ENCODE measurements at places on chromosomes 16 and 17.

DNA sequence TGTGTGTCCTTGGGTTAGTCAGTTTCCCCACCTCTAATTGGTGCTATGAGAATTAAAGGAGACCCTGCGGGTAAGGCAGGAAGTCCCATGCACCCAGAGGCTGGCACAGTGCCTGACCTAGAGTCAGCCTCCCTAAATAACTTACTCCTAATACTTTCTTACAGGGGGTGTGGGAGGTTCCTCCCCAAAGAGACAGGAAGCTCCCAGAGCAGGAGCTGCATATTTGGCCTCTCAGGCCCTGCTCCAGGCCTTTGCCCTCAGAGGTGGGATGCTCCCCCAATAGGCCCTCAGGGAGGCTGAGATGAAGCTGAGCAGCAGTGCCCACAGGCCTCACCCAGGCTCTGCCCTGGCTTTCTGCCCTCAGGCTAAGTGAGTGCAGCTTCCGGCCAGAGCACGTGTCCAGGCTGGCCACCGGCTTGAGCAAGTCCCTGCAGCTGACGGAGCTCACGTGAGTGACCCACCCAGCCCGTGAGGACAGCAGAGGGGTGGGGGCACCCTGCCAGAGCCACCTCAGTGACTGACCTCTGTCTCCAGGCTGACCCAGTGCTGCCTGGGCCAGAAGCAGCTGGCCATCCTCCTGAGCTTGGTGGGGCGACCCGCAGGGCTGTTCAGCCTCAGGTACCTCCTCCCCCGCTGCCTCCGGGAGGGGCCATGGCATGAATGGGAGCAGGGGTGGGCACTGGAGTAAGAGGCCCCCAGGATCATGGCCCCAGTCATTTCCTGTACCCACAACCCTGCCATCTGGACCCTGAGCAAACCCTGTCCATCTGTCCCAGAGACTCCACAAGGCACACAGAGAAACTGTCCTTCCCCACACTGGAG lies 31.1 kb upstream of the CPNE2 start:
- DNase-seq, result no peak

- DNase-seq, result no peak
These were observed 90.3 kb downstream of the USP32 start for GRCh38 chr17:60301649-60302048.

- no peak for DNase-seq
These were observed 23.7 kb upstream of the FAAP100 start for GRCh38 chr17:81575836-81576235.

- DNase-seq, result no peak
These were observed 4.6 kb downstream of the CCDC102A start for GRCh38 chr16:57531635-57532265.

DNA sequence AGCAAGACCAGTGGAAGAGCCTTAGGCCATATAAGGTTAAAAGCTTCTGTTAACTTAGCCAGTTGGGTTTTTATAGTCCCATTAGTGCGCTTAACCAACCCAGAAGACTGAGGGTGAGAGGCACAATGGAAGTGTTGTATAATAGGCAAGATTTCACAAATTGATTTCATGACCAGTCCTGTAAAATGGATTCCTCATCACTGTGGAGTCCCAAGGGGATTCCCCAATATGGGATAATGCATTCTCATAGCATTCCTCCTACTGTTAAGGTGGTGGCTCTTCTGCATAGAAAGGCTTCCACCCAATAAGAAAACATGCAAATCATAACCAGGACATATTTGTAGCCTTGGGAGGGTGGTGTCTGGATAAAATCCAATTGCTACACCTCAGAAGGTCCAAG lies 22.1 kb upstream of the B4GALNT2 start:
- no peak for DNase-seq

DNA sequence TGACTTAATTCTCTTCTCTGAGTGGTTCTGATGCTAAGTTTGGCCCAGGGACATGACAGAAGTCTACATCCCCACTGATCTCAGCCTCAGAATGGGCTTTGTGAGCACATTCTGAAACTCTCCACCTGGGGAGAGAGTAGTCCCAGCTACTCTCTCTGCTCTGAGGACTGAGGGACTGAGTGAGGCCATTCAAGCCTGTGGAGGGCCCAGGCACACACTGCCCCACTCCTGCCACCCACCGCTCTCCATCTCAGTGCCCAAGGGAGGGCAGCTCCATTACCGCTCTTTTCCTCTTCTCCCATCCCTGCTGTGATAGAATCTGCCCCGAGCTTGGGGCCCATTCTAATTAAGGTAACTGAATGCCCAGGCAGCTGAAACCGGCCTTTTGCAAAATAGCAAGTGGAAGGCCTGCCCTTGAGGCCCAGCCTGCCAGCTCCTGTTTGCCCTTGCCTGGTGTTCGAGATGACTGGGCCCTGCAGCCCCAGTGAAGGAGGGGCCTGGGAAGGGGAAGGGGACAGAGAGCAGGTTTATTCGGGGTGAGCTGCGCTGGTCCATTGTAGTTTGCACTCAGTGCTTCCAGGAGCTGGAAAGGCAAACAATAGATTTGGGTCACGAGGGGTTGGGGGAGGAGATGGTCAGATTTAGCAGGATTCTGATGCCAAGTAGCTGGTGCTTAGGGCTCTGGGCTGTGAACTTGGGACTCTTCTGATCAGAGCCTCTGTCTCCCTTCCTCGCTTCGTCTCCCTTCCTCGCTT lies 76.2 kb downstream of the RAB11FIP4 start:
- no peak for DNase-seq

GRCh38 chr17:46862949-46863348 lies 11.6 kb downstream of the WNT9B start:
- DNase-seq, result no peak

- peak; percentile 8 for DNase-seq
These were observed 648.5 kb upstream of the RBFOX1 start for GRCh38 chr16:6684076-6684673.

- DNase-seq, result no peak
These were observed 17.4 kb upstream of the GPRC5C start for GRCh38 chr17:74414510-74414909.

DNA sequence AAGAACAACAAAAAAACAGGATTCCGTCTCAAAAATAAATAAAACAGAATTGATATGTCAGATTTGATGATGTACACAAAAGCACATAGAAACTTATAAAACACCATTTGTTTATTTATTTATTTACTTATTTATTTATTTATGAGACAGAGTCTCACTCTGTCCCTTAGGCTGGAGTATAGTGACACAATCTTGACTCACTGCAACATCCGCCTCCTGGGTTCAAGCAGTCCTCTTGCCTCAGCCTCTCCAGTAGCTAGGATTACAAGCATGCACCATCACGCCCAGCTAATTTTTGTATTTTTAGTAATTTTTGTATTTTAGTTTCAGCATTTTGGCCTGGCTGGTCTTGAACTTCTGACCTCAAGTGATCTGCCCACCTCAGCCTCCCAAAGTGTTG lies 21.4 kb downstream of the BCAS3 start:
- DNase-seq, result no peak

DNA sequence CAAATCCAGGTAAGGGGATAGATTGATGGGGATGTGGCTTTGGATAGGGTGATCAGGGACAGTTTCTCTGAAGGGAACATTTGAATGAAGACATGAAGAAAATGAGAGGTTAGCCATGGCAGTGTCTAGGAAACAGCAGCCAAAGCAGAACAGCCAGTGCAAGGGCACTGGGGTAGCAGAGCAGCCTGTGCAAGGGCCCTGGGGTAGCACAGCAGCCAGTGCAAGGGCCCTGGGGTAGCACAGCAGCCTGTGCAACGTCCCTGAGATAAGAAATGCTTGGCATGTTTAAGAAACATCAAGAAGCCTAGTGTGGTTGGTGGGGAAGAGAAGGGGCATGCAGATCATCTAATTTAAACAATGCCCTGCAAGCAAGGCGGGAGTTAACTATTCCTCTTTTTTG lies 128.5 kb downstream of the IRX5 start:
- DNase-seq, result no peak

DNA sequence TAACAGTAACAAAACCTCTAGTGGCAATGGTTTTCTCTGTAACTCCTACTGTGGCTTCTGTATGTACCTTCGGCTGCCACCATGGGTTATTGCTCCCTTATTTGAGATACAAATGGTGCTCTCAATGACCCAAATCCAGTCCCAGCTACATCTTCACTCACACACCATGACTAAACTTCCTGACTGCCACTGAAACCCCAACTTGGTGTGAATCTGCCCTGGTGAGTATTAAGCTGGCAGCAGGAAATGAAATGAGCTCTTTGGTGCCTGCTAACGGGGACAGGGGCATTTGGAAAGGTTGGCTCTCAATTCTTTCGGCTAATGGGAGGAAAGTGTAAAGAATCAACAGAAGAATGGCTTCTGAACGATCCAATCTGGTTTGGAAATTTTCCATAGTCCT lies 7.5 kb upstream of the SLC35B1 start:
- DNase-seq, result peak; percentile 36

DNA sequence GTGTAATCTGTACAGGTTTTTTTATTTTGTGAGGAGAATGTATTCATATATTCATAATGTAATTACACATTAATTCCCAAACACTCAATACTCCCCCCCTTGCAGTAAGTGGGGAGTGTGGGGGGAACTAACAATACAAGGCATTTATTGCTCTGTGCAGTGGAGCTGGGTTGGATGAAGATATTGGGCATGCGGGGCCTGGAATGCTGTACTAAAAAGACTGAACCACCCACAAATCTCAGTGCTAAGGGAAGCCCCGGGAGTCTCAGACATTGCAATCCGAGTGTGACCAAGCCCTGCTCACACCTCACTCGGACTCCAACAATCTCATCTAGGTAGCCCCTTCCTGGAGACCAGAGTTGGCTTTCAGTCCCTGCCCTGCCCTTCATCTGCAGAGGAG lies 6.0 kb downstream of the PLLP start:
- DNase-seq, result no peak

GRCh38 chr17:57505841-57506773 lies 239.0 kb downstream of the CCDC182 start:
- no peak for DNase-seq

GRCh38 chr16:56203052-56203451 lies 11.8 kb downstream of the GNAO1 start:
- peak; percentile 64 for DNase-seq
